ENCODE measurements at places on chromosomes 12 and 14.

- no peak for DNase-seq
These were observed 187.0 kb upstream of the ATP2B1 start for GRCh38 chr12:89895591-89895990.

GRCh38 chr12:132955094-132956010, 754 bp downstream of the ZNF605 start:
- DNase-seq = peak; percentile 43

DNA sequence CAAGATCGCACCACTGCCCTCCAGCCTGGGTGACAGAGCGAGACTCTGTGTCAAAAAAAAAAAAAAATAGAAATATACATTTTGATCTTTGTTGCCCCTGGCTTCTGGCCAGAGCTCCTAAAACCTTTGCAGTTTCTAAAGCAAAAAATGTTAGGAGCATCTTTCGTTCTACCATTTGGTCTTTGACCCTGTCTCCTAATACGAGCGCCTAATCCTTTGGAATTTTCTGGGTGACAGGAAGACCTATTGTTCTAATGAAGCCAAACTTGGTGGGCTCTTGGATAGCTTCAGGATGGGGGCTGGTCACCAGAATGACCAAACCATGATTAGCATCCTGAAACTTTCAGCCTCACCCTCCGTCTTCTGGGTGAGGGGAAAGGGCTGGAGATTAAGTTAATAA, 32.3 kb upstream of the CLIP1 start:
- DNase-seq = no peak

GRCh38 chr12:76037130-76038103, 5.8 kb upstream of the PHLDA1 start:
- peak; percentile 85 for DNase-seq

DNA sequence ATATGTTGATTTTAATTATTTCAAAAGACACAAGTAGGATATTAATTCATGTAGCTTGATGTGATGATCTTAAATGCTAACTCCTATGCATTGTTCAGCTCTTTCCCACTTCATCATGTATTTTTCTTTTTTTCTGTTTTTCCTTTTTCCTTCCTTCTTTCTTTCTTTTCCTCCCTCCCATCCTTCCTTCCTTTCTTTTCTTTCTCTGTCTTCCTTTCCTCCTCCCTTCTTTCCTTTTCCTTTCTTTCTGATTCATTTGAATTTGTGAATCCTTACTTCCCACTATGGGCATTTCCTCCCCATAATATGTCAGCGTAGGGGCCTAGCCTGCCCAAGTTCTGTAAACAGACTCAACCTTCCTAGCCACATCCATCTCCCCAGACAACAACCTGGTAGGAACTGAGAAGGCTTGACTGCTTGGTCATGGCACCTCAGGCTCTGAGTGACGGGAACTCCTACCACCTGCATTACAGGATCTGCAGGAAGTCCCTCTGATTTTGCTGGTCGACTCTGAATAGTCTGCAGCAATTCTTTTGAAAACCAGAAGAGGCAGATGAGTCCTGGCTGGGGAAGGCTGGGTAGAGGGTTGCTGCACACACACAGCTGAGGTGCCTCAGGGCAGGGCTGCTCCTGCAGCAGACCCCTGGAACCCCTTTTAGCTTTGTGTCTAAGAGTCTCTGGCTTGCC, 33.4 kb upstream of the BHLHE41 start:
- no peak for DNase-seq

DNA sequence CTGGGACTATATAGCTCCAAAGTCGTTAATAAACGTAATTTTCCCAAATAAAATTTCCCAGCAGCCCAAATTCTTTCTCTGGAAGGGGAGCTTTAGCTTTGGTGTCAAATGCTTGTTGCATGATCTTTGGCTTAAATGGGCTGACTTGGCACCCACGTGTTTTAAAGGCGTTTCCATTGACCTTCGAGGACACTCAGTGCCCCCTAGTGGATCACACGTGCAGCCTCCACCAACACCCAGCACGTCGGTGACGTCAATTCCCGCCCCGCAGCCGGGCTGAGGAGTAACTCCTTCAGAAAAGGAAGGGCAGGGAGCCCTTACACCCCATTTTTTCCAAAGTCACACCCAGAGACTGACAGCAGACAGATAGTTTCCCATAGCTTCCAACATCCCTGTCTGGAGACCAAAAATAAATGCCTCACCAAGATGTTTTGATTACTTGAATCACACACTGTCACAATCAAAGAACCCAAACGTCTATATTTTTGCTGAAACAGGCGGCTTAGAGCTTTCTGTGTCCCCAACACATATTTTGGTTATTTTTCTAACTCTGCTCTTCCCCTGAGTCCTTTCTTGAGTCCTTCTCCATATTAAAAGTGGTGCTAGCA, 707.9 kb downstream of the AACS start:
- no peak for DNase-seq

DNA sequence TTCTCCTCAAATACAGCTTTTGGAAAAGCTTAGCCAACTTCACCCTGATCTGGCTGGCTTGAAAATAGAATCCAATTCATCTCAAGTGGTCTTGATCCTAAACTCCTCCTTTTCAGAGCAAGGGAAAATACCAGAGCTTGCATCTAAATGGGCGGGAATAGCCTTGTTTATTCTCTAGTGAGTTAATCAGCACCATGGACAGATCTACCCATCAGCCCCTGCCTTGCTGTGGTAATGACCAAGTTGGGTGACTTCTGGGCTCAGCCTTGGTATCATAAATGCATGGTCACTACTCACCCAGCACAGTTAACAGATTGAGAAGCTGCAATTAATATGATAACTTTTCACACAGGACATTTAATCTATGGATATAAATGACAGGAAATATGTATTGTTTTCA, 196.6 kb downstream of the GLT1D1 start:
- DNase-seq = no peak

DNA sequence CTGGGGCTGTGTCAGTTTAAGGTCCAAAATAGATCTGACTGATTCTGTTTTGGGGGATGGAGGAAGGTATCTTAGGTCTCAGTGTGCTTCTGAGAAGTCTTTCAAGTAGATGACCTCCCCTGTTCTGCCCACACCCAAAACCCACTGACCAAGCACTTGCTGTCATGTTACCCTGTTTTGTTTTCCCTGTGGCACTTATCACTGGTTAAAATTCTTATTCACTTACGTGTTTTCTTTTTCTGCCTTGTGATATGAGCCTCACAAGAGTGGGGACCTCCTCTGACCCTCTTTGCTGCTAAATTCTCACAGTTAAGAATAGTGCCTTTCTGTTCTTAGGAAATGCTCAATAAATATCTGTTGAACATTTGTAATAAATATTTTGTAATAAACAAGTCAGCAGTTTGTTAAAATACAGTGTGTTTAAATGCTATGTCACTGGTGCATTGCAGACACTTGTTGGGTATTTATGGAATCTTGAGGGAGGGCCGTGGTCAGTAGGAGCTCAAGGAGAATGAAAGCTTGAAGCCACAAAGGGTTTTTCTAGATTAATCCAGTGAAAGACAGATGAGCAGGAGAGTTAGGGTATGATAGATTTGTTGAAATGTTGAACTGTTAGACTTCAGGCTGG, 20.9 kb downstream of the PLEKHA5 start:
- DNase-seq = peak; percentile 76

DNA sequence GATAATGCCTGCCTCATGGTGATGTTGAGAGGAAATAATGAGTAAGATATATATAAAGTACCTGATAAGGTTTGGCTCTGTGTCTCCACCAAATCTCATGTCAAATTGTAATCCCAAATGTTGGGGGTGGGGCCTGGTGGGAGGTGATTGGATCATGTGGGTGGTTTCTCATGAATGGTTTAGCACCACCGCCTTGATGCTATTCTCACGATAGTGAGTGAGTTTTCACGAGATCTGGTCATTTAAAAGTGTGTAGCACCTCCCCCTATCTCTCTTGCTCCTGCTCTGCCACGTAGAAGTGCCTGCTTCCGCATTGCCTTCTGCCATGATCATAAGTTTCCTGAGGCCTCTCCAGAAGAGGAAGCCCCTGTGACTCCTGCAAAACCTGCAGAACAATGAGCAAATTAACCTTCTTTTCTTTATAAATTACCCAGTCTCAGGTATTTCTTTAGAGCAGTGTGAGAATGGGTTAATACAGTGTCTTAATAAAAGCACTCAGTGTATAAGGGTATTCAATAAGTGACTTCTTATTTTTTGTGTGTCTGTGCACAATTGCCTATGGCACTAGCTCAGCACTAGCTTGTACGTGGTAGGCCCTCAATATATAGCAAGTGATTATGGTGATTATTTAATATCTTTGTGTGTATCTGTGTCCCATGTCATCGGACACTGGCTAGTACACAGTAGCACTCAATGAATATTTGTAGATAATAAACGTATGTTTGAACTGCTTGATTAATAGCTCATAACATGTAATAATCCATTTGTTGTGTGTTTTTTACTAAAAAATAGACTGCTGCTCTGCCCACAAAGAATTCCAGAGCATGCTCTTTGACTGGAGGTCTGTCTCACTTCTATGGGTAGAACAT, 138.1 kb upstream of the LMNTD1 start:
- DNase-seq = no peak

DNA sequence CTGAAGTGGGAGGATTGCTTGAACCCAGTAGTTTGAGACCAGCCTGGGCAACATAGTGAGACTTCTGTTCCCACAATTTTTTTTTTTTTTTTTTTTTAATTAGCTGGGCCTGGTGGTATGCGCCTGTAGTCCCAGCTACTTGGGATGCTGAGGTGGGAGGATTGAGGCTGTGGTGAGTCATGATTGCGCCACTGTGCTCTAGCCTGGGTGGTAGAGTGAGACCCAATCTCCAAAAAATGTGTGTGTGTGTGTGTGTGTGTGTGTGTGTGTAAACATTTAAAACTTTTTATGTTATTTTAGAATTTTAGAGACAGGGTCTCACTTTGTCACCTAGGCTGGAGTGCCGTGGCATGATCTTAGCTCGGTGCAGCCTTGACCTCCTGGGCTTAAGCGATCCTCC, 6.8 kb downstream of the PPP1R36 start:
- peak; percentile 58 for DNase-seq

DNA sequence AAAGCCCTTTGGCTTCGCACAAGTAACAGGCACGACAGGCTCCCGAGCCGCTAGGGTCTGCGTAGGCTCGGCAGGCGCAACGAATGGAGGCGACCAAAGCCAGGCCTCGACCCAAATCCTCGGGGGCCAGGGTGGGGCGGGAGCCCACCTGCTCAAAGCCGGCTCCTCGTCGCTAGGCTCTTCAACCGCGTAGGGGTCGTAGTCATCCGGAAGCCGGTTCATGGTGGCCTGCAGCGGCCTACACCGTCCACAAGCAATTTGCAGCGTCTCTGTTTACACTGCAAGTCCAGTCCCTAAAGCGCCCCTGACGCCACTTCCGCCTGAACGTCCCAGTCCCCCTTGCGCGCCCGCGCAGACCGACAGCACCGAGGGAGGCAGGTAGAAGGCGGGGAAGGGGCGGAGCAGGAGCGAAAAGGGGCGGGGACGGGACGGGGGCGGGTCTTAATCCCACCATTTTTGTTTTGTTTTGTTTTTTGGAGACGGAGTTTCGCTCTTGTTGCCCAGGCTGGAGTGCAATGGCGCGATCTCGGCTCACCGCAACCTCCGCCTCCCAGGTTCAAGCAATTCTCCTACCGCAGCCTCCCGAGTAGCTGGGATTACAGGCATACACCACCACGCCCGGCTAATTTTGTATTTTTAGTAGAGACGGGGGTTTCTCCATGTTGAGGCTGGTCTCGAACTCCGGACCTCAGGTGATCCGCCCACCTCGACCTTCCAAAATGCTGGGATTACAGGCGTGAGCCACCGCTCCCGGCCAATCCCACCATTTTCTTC, at the start of gene EAPP:
TSS of gene EAPP (minus strand) at position 295 of the 774 bp plus-strand sequence. CDS start at position 222, 73 bp downstream.
- peak; percentile 93 for DNase-seq

- no peak for DNase-seq
These were observed 16.7 kb downstream of the HMGA2 start for GRCh38 chr12:65840793-65841670.

DNA sequence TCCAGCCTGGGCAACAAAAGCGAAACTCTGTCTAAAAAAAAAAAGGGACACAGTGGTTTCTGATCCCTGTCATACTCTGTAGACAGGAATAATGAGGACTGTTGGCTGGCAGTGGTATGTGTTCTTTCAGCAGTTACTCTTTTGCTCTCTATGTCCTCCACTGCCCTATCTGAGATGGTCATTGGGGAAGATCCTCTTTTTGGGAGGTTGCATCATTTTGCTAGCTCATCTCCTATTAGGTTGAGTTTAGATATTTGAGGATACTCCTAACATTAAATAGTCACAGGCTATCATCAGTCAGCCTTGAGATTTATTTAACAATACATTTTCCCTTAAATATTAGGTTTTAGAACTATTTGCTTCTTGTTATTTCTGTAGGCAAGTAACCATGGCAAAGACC, 5.9 kb upstream of the CCDC91 start:
- no peak for DNase-seq

- no peak for DNase-seq
These were observed 76.0 kb upstream of the CAPRIN2 start for GRCh38 chr12:30830751-30831150.

- DNase-seq = no peak
These were observed 708.0 kb downstream of the MED13L start for GRCh38 chr12:115569345-115570068.

DNA sequence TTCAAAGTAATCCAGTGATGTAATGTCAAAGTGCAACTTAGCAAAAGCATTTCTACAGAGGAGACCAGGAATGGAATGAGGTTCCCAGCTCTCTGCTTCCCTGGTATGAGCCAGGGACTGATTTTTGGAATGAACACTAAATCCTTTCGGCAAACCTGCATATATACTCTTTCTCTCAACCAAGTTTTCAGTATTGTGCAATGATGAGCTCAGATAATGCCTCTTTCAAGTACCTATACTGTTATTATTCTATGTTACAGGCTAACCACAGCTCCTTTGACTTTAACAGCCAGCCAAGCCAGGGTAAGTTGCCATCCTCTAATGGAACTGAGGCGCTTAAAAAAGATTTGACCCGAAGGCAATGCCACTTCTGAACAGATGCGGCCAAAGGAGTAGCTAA, 104.9 kb upstream of the FSCB start:
- no peak for DNase-seq

DNA sequence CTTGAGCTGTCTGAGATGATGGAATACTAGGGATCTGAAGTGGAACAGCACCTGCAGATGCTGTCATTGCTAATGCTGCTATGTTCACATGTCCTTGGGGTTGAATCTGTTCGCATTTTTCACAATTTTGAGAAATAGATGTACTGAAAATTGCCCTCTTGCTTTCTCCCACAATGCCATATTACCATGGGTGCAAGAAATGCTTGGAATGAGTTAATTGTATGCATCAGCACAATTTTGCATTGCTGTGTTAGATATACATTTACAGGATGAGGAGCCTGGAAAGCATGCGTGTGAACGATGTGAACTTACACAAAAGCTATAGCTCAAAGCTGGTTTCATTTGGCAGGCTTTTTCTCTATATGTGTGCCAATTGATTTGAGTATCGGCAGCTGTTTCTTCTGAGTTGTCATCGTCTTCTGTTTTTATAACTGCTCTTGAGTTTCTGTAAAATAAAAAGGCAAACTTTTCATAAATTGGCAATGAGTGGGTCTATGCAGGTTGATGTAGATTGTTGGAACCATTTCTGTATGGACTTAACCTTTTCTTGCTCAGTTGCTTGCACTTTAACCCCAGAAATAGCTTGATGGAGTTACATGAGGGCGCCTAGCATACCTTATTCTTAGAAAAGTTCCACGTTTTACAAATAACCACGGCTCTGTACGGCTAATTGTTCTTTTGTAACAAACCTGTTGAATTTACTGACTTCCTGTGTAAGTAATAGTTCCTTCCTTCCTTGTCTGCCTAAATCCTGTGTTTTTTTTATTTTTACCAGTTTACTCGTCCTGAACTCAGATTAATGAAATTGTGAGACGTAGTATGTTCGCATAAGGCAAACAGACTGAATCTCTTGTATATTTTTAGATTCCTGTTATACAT, 105.9 kb downstream of the FGD4 start:
- DNase-seq = no peak

- no peak for DNase-seq
These were observed 107.3 kb upstream of the MDM1 start for GRCh38 chr12:68439368-68440045.

GRCh38 chr12:46435625-46436024, 63.1 kb upstream of the SLC38A2 start:
- no peak for DNase-seq

Data from renal cortical epithelial cell (primary cell).